Effector memory CD4-positive, alpha-beta T cell (primary cell): ENCODE measurements at places on chromosomes 3 and 15.

DNA sequence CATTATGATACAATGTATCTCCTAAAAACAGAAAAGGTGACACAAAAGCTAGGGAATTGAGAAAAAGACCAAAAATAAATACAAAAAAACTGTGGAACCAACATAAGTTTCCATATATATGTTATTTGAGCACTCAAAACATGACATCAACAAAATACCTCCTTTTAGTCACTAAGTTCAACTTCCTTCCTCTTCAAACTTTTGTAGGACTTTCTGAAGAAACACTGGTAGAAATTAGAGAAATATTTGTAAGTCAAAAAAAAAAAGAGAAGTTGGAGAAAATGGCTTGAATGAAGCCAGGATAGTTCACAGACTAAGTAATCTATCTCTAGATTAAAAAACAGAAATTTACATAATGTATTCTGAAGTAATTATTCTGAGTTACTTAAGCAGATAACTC, 208.4 kb upstream of the ALCAM start:
- no peak for DNase-seq

DNA sequence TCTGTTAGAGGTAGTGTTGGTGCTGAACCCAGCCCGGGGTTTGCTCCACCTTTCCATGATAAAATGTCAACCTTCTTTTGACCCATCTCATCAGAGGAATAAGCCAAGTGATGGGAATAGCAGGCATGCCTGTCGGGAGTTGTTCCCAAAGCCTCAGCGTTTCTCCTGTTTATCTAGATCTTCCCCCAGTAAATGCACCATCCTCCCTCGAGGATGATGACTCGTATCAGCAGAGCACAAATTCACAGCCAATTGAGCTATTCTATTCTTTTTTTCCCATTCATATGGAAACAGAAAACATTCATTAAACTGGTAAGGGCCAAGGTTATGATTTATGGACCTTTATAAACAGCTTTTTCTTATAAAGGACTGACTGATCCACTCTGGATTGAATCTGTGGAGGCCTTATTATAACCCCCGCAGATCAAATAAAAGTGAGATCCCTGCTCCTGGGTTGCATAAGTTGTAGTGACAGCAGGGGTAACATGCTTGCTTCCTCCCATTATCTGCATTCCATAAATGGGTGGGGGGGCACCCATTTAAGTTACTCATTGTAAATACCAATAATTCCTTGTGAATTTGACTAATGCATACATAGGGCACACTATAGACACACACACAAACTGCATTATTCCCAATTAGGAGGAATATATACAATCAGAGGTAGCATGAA, 207.3 kb downstream of the PLCL2 start:
- DNase-seq, result no peak

DNA sequence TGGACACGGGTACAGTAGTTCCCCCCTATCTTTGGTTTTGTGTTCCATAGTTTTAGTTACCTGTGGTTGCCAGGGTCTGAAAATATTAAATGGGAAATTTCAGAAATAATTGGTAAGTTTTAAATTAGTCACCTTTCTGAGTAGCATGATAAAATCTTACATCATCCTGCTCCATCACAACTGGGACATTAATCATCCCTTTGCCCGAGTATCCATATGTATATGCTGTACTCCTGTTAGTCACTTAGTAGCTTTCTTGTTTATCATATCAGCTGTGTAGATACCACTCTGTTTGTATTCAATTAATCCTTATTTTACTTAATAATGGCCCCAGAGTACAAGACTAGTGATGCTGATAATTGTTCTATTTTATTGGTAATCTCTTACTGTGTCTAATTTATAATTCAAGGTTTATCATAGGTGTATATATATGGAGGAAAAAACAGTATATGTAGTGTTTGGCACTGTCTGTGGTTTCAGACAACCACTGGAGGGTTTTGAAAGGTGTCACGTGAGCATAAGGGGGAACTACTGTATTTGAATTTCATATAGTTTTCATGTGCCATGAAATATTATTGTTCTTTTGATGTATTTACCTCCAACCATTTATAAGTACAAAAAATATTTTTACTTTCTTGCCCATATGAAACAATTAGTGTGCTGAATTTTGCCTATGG, 41.4 kb downstream of the CTDSPL2 start:
- no peak for DNase-seq

GRCh38 chr15:93302080-93302765, 213.2 kb upstream of the RGMA start:
- no peak for DNase-seq

DNA sequence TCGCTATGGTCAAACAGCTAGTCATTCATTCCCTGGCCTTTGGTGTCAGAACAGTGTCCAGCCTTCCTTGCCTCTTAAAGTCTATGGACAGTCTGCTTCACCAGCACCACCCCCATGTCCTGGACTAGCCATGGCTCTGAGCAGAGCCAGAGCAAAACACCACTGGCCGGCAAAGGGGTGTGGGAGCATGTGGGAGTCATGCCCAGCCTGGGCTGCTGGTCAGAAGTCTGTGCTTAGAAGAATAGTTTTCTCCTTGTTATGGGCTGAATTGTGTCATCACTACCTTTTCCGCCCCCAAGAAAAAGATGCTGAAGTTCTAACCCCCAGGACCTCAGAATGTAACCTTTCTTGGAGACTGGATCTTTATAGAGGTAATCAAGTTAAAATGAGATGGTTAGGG, 132.9 kb upstream of the LPP start:
- no peak for DNase-seq

GRCh38 chr15:58277333-58277732, 139.2 kb downstream of the AQP9 start:
- no peak for DNase-seq

DNA sequence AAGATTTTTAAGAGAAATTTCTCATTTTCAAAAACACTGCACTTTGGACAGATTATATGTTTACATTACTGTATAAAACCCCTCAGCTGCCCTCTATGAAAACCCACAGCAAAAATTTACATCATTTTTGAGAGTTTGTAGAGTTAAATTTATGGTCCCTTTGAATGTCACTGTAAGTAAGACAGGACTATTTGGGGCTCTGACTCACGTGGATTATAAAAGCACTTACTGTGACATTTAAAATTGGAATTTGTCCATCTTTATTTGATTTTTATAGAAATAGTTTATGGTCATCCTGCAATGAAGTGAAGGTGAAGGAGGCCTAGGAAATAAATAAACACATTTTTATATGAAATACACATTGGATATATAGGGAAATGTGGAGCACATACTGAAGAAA, 149.6 kb downstream of the GAP43 start:
- no peak for DNase-seq

DNA sequence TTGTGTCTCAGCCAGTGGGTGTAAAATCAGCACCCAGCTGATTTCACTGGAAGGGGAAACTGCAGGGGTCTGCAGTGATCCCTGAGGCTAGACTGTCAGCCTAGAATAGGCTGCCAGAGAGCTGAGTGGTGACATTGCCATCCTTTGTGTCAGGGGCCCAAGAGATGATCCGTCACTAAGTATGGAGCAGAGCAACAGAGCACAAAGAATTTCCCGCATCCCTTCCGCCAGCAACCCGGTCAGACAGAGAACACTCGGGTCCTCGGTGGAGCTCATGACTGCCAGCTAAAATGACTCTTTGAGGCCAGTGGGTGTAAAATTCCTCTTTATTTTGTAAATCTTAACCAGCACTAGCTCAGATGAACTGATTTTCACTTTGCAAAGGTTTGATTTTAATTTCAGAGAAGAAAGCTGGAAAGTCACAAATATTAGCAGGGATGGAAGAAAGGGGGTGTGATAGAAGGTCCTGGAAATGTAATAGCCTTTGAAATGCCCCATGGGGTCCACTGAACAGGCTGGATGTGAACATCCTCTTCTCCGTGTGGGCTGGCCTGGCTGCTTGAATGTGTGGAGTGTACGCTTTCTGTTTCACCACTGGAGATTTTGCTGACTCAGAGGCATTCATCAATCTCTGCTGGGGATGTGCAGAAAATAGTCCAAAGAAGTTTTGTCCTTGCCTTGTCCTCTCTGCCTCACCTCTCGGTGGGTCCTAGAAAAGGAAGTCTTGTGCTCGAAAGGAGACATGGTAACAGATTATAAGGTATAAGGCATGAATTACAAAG, 138.8 kb downstream of the SV2B start:
- no peak for DNase-seq

GRCh38 chr3:107506458-107506857, 16.3 kb upstream of the BBX start:
- no peak for DNase-seq

GRCh38 chr3:183822631-183823030, 2.7 kb downstream of the MAP6D1 start:
- DNase-seq, result no peak

DNA sequence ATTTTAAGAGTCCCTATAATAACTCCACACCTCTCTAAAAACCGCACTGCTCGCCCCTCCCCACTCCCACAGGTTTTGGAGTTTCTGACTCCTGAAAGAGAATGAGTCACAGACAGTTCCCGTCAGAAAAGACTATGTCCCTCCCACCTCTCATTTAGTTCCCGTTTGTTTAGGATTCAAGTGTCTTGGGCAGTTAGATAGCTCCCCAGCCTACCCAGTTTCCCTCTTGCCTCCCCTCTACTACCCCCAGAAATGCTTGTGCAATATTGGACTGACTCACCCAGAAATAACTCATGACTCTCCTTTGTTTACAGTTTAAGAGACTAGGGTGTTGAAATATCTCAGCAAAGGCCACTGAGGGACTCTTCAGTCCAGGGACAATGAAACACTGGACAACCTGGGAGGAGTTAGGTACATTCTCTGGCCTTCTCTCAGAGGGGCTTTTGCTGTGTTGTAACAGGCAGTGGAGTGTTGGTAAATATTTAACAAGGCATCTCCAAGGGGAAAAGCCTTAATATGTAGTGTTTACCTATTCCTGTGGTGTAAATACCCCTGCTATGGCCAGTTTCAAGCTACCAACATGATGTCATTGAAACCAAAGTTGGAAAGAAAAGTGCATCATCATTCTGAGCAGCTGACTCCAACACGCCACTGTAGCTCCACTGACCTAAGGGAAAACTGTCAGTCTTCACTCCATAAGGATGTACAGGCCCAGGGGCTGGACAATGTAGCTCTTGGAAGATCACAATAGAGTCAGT, 96.1 kb upstream of the CHD2 start:
- peak; percentile 36 for DNase-seq
